ENCODE measurements at places on chromosomes 1 and 21.

- no peak for DNase-seq
These were observed 102.1 kb downstream of the TYW3 start for GRCh38 chr1:74835051-74835450.

DNA sequence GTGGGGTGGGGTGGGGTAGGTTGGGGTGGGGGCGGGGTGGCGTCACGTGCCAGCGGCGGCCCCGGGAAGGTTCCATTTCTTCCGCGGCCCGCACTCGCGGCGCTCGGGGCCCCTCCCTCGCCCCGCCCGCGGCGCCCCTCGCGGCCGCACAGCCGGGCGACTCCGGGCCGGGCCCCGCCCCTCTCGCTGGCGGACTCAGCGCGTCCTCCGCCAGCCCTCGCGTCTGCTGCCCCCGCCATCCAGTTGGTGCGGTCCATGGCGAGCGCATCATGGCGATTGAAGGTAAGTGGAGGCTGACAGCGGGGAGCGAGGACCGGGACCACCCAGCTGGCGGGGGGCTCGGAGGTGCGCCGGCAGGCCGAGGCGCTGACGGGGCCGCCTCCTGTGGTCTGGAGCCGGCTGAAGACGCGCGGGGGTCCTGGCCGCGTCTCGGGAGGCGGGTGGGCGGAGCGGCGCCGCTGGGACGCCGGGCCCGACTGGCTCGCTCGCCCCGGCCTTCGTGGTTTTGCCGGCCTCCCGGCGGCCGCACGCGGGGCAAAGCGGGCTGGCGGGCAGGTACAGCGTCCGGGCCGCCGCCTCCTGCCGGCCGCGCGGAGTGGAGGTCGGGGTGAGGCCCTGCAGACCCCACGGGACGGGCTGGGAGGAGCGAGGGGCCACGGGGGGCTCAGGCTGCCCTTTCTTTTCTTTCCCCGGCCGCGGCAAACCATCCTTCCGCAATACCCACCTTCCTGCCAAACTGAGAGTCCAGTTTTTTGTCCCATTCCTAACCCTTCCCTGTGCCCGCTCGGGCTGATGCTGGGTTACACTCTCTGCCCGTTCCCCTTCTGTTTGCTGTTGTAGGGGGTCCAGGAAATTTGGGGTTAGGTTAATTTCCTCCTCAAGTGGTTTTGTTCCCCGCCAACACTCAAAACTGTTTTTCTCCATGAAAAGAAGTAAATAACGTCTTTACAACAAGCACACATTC lies at the start of gene SYT14:
Gene SYT14, plus strand, starts transcription at position 222 of the 964 bp plus-strand sequence. Its CDS starts 48 bp downstream, at position 270.
- DNase-seq = no peak

- no peak for DNase-seq
These were observed 46.1 kb downstream of the SGIP1 start for GRCh38 chr1:66580081-66580480.

DNA sequence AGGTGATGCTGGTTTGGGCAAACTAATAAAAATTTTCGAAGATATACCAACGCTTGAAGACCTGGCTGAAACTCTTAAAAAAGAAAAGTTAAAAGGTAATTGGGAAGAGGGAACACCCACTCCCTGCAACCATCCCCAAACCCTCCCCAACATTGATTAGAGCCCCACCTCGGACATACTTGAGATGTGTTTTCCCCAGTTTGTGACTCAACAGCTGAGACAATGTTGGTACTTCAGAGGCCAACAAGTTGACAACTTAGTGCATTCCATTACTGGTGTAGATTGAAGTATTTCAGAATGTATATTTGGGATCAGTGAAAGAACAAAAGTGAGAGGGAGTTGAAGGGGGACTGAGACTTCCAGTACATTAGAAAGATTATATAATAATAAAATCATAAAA lies 5.1 kb downstream of the IFI16 start:
- no peak for DNase-seq

GRCh38 chr1:37602750-37603694 lies 7.3 kb upstream of the GNL2 start:
- no peak for DNase-seq

- no peak for DNase-seq
These were observed 126.0 kb downstream of the SYF2 start for GRCh38 chr1:25106352-25106751.

DNA sequence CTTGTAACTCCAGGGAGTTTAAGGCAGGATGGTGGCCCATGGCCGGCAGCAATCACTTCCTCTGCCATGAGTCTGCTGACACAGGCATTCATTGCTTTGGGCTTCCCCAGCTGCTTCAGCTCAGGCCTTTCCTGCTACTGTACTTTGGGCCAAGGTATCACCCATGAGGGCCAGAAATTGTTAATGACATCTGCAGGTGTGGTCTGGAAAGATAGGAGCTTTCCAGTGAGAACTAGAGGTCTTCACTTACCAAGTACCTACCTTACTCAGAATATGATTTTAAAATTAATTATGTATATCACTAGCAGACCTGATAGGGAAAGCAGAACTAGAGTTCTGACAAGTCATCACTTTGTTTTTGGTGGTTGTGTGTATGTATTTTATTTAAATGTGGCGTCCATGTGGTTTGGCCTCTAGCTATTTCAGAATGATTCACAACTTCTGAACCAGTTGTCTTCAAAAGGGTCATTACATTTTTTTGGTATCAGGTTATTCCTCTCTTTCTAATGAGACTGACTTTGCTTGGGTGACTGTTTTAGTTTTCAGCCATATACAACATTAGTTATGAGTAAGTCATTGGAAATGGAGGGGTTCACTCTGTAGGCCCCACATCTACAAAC lies 2.7 kb downstream of the RGL1 start:
- DNase-seq = no peak

DNA sequence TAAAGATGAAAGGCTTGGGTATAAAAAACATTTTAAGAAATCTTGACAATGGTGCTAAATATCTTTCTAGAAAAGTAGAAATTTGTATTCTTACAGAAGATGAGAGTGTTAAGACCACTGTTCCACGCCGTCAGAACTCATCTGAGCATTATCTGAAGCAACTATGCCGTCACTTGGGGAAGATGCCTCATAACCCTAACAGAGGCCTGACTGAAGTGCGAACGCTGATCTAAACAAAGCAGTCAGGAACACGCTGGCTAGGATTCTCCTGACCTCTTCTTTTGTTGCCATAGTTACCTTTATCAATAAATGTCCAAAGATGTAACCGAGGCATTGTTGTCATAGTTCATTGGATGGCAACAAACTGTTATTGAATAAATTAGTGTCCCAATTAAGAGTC lies 612.4 kb downstream of the LTN1 start:
- no peak for DNase-seq

DNA sequence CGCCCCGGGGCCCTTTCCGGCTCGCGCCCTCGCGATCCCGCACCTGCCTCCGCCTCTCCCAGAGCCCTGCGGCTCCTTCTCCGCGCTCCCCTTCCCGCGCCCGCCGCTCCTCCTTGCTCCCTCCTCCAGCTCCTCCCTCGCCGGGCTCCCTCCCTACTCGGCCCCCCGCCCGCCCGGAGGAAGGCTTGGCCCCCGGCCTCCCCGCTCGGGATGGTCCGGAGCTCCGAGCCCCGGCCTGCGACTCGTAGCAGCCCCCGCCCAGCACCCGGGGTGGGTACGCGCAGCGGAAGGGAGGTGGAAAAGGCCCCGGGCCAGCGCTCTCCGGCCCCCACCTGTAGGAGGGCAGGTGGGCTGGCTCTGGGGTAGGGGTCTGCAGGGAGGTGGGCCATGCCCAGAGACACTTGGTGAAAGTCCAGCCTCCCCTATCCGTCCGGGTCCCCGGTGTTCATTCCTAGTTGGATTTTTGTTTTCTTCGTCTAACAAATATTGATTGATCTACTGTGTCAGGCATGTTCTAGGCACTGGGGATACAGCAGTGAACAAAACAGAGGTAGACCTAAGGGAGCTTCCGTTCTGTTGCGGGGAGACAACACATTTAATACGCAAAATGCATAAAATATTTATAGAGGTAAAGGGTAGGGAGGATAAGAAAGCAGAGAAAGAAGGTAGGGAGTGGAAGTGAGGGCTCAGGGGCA lies at the start of gene HTR1D:
Gene HTR1D, minus strand, starts transcription at position 82 of the 695 bp plus-strand sequence. CDS start 23,283 bp downstream, outside the sequence.
- DNase-seq = no peak

GRCh38 chr1:22143065-22144033 lies at the start of gene WNT4:
Gene WNT4, minus strand, starts transcription at chr1:22143097. Its CDS starts 175 bp downstream, at chr1:22142922.
- no peak for DNase-seq

- no peak for DNase-seq
These were observed 87.3 kb upstream of the SLFNL1 start for GRCh38 chr1:41108696-41109275.

DNA sequence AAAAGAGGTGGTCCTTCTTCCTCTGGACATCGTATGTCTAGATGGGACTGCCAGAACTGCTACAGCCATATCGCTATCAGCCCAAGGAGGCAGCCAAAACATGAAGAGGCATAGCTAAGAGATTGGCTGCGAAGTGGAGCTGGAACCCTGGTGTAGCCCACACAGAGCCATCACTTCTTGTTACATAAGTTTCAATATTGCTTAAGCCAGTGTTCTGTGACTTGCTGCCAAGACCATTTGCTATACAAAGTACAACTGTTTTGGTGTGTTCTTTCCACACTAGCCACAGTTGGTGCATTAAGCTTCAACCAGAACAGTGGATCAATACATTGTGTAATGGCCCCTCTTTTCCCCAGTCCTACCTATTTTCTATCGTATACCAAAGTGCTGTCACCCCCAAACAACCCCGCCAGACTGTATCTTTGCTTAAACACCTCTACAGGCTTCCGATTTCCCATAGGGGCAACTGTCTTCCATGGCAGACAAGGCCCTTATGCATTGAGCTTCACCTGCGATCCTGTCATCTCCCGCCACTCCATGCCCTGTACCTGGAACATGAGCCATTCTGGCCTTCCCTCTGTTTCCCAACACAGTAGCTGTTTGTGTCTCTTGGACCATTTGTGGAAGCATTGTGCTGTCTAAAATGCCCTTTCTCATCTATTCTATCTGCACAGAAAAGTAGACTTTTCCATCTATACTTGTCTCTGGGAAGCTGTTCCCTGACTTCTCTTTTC lies 241.8 kb downstream of the TTLL7 start:
- DNase-seq = no peak

- no peak for DNase-seq
These were observed 90.7 kb upstream of the WLS start for GRCh38 chr1:68322837-68323687.

DNA sequence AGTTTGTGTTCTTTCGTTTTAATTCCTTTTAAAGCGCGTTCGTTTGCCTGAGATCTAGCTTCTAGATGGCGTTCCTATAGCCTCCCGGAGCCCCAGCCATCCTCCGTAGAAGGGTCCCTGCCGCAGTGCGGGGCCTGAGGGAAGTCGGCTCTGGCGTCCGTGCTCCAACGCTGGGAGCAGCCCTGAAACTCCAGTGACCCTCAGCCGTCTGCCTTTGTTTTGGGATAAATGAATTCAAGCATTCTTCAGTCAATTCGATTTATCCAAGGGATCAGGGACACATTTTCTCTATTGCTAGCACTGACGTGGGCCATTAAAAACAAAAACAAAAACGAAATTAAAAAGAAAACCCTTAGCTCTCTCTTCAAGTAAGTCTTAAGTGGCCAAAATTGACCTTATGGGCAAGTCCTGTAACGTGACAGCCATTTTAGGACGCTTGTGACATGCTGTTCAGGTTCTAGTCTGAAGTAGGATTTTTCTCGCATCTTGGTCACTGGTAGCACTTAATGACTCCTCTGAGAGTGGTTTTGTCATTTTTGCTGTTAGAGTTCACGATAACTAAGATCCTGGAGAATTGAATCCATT lies 742 bp upstream of the HSPA13 start:
- no peak for DNase-seq

DNA sequence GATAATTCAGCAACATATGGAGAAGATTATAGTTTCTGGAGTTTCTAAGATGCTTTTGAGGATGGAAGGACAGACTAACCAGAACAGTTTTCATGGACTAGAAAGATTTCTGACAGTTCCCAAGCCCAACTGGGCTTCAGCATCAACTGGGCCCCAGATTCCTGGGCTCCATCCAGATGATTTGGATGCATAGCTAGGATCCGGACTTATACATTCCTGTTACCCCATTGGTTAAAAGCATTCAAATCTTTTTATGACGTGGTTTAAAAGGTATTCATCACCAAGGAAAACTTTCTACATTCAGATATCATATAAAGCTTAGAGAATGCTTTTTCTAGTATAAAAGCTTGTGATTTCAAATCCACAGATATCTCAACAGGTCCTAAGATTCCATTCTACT lies 29.7 kb downstream of the TSHB start:
- DNase-seq = no peak

DNA sequence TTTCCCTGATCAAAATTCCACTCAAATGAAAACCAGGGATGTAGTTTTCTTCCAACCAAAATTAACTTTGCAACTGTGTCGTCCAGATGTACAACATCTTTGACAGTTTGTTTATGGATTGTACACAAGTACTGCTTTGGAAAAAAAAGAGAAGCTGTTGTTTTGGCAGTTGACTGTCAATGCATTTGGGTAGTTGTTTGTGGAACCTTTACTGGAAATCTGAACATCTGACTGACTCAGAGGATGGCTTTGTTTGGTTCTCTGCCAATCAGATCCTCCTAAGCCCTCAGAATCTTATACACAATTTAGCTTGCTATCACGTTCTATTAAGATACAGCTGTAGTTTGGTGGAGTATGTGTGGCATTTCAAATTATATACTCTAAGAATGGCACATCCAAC lies 195.0 kb downstream of the KCNK2 start:
- no peak for DNase-seq

DNA sequence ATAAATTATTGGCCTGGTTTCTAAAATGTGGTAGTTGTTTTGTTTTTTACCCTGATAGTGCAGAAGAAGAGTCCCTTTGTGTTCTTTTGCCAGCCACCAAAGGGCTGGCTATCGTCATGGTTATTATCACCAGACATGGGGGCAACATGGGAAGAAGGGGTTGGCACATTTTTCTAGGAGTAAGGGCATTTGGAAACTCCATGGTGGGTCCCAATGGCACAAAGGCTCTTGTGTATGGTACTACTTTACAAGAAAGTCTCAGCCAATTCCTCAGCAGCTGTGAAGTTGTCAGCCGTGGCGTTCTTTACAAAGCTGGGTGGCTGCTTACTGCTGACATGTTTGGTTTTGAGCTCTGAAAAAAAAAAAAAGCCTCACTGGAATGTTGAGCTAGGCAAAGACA lies 330.4 kb upstream of the ESRRG start:
- no peak for DNase-seq

- no peak for DNase-seq
These were observed 70.7 kb upstream of the SYT6 start for GRCh38 chr1:114224196-114224907.

DNA sequence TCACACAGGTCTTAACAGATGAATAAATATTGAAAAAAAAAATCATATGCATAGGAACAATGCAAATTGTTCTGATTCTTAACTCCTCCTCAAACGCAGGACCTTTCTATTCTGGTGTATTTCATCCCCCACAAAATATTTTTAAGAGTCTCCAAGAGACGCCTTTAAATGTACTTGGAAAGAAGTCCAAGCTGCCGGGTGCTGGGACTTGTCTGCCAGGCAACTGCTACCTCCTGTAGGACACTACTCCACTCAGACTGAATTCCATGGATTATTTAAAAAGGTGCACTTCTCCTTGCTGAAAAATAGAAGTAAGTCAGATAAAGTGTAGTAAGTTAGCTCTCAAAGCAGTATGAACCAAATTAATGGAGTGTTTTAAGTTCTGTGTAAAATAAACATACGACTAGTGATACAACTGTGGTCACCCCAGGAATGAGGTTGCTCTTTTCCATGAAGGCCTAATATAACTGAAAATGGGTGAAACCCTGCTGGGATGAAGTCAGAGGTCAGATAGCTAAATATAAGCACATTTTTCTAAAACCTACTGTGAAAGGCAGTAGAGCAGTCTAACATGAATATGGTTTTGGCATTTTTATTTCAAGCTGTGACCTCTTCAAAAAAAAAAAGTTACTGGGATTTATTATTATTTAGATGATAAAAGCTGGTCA lies 189.2 kb upstream of the PBX1 start:
- no peak for DNase-seq

GRCh38 chr1:150271291-150271959 lies 1.2 kb upstream of the C1orf54 start:
- no peak for DNase-seq

- no peak for DNase-seq
These were observed 16.9 kb downstream of the CHRNB2 start for GRCh38 chr1:154584267-154584994.
